ENCODE measurements at places on chromosomes 12 and 14. TPM values are rescaled to one million over a fixed set of nuclear protein-coding genes. Genes with fewer than 3 reads are reported as not detected.

MAP3K9 gene
- total RNA-seq: 9.6 TPM

OR2AP1 gene
- total RNA-seq: not detected

TAC3 gene
- 0.54 TPM for total RNA-seq

SLC24A4 gene
- not detected for total RNA-seq

LYZ gene
- total RNA-seq: not detected

FAM90A1 gene
- total RNA-seq: 0.13 TPM

NUAK1 gene
- not detected for total RNA-seq

BIN2 gene
- total RNA-seq: 39.5 TPM

SDSL gene
- total RNA-seq: not detected

DNA sequence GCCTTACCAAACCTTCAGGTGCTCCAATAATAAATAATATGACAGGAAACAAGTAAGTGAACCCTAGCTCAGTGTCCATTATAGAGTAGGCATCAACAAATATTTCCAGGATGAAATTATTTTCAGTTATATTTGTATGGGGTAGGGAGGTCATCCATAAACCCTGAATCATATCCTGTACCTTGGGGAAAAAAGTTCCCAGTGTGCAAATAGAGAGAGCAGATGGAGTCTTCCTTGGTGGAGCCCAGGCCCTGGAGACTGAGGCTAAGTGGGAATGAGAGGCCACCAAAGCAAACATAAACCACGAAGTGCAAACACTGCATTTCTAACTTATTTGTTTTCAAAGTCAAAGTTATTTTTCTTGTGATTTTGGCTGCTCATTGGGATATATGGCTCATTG lies 8.5 kb upstream of the ERP27 start:
- DNase-seq: no peak

DNA sequence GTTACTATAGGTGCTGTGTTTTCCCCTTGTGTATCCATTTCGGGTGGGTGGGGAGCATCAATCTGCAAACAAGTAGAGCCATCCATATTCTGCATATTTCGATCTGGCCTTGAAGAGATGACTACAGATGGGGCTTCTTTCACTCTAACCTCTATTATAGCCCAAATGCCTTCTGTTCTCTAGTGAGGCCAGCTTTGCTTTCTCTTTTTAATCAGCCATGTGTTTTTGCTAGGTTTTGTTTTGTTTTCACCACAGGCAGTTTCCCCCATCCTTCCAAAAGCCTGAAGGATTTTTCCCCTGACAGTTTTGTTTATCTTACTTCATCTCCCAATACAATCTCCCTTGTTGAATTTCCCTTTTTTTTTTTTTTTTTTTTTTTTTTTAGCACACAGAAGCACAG lies 224.1 kb downstream of the BTG1 start:
- DNase-seq: no peak

DNA sequence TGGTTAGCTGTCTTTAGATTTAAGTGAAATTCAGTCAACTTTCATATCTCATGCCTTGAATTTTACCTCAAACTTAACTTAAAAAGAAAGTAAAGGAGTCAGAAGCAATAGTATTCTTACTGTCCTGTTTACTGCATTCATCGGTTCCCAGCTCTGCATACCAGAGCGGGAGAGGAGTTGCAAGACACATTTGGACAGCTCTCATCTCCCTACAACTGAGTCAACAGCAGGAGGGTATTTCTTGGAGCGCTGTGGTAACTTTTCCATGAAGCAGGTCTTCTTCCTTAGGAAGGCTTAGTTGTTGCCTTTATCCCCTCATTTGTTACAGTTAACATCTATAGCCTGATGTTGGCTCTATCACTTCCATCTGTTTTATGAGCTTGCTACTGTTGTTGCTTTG lies 65.1 kb downstream of the TRMT5 start:
- no peak for DNase-seq

- DNase-seq: no peak
Observed at GRCh38 chr14:78618368-78618767, 448.2 kb downstream of the NRXN3 start.

- DNase-seq: no peak
Observed at GRCh38 chr14:96252323-96252998, 3.5 kb upstream of the BDKRB1 start.

DNA sequence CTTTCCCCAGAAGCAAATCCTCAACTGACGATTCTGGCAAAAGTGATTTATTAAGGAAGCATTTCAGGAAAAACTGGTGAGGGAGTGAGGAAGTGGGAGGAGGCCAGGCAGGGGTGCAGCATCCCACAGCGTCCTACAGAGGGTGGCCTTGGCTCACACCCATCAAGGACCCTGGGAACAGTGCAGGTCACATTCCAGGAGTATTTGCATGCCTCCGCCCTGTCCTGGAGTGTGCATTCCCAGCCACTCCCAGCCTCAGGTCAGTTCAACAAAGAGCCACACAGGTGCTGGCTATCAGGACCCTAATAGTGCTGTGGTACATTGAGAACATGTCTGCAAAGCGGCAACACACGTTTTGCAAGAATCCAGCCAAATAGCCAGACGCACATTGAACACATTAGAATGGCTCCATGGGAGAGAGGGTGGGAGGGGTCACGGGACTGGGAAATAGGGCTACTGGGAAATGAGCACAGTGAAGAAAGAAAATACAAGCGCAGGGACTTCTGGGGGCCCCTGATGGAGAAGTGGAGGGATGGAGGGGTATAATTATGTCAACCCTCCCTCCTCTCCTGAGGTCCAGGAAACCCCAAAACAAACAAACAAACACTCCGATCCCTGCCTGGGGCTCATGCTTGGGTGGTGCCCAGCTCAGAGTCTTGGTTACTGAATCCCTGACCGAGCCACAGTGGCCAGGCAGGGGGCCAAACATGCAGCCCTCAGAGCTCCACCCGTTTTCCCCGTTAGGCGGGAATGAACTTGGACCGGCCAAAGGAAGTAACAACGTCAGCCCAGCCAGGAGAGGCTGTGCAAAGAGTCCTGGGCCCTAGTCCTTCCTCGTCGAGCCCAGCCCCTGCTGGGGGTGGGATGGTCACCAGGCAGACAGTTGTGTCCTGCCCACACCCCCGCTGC lies 36.5 kb downstream of the CMKLR1 start:
- no peak for DNase-seq

DNA sequence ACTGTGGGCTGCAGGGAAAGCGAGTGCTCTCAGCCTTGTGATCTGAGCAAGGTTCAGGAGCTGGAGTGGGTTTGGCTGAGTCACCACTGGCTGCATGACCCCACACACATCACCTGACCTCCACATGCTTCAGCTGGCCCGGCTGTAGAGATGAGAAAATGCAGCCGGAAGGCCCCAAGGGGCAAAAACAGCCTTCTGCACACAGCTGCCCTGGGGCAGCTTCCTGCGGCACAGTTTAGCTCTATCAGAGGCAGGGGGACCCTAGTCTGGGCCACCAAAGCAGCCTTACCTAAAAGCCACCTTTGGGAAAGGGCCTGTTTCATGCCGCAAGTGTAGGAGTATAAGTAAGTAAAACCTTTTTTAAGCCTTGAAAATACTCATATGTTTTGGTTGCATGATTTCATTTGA lies 123.3 kb downstream of the SSPN start:
- DNase-seq: peak; percentile 17

DNA sequence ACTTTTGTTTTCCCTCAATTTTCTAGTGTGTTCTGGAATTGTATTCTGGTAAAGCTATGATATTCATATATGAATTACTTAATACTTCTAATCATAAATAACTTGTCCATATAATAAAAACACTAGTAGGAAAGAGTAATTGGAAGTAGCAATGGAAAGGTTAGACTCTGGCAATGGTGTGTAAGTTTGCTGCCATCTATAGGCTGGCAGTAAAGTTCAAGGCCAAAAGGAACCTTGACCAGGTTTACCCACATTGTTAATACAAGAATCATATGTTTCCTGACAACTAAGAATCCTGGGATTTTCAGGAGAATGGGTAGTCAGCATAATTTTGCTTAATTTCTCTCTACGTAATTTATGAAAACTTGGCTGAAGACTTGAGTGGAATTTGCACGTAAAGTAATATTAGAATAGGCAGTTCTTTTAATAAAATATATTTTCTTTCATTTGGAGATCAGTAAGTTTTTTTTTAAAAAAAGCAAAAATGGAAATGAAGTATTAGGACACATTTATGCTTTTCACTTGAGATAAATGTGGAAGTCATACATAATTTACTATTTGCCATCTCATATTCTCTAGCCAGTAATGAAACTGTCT lies 926.7 kb downstream of the GALC start:
- DNase-seq: no peak

GRCh38 chr12:1115484-1116231 lies 124.6 kb downstream of the ERC1 start:
- DNase-seq: no peak

DNA sequence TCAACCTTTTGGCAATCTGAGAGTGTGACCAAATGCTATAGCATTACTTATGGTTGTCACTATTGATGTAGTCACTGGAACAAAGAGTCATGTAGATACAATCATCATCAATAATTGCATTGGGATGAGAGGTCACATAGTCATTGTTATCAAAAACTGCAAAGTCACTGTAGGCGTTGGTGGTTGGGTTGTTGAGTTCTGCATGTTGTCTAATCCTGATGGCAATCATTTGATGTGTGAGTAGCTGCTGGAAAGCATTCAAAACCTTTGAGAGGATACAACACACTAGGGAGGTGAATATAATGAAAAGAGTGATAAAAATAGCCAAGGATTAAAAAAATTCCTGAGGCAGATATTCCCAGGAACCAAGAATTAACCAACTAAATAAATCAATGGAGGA lies 214.7 kb upstream of the SYT10 start:
- no peak for DNase-seq

GRCh38 chr12:102301547-102301946 lies 103.9 kb upstream of the PMCH start:
- no peak for DNase-seq

DNA sequence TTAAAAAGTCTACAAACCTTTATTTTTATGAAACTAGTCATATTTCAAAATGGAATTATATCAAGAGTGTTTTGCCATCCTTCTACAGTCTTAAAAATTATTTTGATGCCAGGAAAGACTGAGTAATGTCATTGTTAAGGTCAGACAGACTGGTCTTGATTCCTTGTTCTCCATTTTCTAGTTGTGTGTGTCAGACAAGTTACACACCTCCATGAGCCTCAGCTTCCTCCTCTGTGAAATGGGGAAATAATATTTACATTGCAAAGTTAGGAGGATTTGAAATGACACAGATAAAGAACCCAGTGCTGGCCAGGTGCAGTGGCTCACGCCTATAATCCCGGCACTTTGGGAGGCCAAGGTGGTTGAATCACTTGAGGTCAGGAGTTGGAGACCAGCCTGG lies 47.4 kb upstream of the ELK3 start:
- DNase-seq: no peak

- DNase-seq: no peak
Observed at GRCh38 chr14:40222996-40223395, 790.8 kb upstream of the FBXO33 start.

- DNase-seq: no peak
Observed at GRCh38 chr12:117064596-117064995, 34.6 kb downstream of the TESC start.

GRCh38 chr12:131535779-131536178 lies 175.1 kb upstream of the SFSWAP start:
- no peak for DNase-seq

Data from activated CD8-positive, alpha-beta T cell treated with anti-CD3 and anti-CD28 coated beads for 36 hours (primary cell).